ENCODE measurements at places on chromosomes 4 and X. TPM values are rescaled to one million over a fixed set of nuclear protein-coding genes. Genes with fewer than 3 reads are reported as not detected.

SLITRK2 gene
- total RNA-seq, result 0.14 TPM

NAP1L2 gene
- 4.4 TPM for total RNA-seq

VCX3A gene
- not detected for total RNA-seq

MBNL3 gene
- total RNA-seq, result 49.3 TPM

PNMA5 gene
- total RNA-seq, result not detected

FAM9A gene
- not detected for total RNA-seq

FRAS1 gene
- 6.8 TPM for total RNA-seq

KIT gene
- 24.4 TPM for total RNA-seq

LDB2 gene
- 16.9 TPM for total RNA-seq

All from mucosa of gallbladder (tissue), 1 donor.